ENCODE measurements at places on chromosomes 12 and 14.

DNA sequence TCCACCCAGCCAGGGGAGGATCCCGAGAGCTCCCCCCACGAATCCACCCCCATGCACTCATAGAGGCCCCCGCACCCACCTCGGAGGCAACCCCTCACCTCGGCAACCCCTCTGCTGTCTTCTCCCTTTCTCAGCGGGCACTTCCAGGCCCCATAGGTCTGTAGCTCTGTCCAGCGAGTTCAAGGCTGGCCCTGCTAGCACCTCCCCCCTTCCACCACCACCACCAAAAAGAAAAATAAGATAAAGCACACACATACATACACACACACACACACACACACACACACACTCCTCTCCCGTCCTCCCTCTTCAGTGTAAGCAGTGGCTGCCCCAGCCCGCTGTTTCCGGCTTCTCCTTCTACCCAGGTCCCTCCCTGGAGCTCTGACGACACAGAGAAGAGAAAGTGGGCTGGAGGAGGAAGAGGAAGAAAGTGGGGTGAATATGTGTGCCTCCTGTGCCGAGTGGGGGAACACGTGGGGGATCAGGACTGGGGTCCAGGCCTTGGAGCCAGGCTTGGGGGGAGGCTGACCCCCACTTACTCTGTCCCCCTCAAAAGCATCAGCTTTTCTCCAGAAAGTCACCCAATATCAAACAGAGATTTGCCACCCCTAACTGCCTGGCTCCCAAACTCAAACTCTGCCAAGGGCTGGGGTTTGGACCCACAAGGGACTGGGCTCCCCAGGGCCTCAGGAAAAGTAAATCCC lies at the start of gene STAT6:
Gene STAT6, minus strand, starts transcription at position 332 of the 704 bp plus-strand sequence. CDS start 3,084 bp downstream, outside the sequence.
- peak; percentile 87 for DNase-seq

GRCh38 chr14:105853089-105853906 lies 326.9 kb downstream of the TMEM121 start:
- no peak for DNase-seq

DNA sequence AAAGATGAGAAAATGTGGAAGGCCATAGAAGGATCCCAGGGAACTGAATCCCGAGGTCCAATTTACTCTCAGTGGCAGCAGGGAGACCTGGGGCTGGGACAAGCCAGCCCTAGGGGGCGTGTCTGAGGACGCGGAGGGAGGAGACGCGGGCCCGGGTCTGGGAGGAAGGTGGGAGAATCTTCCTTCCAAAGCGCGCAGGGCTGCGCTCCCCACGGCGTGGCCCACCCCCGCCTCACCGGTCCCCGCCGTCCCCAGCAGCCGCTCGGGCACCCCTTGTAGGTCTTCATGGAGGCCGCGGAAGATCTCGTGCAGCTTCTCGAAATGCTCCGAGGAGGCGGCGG lies 323 bp downstream of the VTI1B start:
- peak; percentile 56 for DNase-seq

GRCh38 chr14:72480464-72481243 lies 413.2 kb downstream of the DPF3 start:
- DNase-seq: no peak

- peak; percentile 97 for DNase-seq
These were observed 129.3 kb upstream of the RASSF8 start for GRCh38 chr12:25829192-25829591.

DNA sequence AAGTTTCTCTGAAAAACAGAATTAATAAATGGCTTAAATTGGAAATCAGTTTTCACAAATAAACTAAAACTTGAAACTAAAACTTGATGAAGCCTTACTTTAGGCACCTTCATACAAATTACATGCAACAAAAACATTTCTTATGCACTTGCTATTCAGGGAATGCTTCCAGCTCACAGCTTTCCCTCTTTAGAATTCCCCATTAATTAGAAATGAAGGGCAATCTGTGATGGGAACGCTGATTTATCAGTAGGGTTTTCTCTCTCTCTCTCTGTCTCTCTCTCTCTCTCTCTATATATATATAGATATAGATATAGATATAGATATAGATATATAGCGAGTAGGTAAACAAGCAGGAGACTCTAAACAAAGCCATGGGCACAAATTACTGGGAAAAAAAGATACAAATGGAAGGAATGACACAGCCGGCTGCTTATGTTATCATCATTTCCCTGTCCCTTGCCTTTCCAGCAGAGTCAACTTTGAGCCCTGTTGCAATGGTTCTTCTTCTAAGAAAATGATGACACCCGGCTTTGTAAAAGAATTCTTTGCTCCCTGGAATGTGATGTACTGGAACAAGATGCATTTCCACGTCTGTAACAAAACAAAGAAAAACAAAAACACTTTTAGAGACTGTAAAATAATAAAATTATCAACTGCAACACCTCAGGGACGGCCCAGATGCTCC lies 1121.6 kb upstream of the TMEM132C start:
- no peak for DNase-seq

DNA sequence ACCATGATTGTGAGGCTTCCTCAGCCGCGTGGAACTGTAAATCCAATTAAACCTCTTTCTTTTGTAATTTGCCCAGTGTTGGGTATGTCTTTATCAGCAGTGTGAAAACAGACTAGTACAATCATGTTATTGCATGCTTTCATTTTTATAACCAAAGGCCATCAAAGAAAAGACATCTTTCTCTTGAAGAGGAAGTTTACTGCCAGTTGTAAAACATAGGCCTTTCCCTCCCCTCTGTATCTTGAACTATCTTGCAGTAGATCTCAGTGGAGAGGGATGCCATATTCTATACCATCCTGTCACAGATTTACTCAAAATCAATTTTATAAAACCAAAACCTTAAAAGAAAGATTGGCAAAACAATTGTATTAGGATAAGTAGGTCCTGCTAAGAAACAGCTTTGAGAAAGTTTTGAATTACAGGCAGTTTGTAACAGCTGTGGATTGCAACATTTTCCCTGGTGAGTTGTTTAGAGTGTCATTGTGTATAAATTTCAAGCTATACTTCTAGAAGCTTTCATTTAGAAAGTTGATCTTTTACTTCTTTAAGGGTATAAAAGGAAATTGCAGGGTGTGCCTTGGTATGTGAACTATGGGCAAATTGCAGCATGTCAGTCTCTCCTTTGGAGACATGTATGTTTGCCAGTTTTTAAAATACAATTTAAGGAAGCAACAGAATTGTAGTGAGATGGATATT lies 128.0 kb downstream of the ATP23 start:
- peak; percentile 46 for DNase-seq

DNA sequence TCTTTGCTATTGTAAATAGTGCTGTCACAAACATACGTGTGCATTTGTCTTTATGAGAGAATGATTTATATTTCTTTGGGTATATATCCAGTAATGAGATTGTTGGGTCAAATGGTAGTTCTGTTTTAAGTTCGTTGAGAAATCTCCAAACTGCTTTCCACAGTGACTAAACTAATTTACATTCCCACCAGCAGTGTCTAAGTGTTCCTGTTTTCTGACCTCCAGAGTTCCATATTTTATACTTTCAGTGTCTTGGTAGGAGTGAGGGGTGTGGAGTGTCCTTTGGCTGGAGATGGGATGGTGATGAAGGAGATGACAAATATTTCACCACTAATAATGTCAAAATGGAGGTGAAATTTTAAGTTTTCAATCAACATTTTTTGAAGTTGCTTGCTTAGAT lies 86.4 kb downstream of the DACT1 start:
- DNase-seq: no peak
